ENCODE measurements at places on chromosomes 3 and 15.
A peak's percentile ranks its signal among the peaks of the same experiment; 100 is the strongest.

- DNase-seq, result no peak
Measured at GRCh38 chr3:58095603-58096138, 87.4 kb downstream of the FLNB start.

GRCh38 chr15:75840659-75841058, 2.6 kb upstream of the UBE2Q2 start:
- no peak for DNase-seq

DNA sequence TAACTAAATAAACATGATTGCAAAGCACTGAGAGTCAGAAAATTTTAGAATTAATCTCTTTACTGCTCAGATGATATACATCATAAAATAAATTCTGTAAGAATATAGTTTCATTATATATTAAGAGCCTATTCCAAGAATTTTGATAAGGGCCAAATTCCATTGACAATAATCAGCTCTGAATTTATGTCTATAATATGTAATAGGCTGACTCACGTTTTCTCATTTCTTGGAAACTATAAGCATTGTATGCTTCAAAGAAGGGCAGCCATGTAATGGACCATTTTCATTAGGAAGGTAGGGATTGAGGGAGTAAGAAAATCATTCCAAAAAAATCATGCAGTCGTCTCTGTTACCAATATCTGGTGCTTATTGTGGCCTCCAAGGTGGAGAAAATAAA, 315.9 kb downstream of the ZIC4 start:
- DNase-seq, result no peak

GRCh38 chr3:184334470-184335158, 2.8 kb upstream of the FAM131A start:
- no peak for DNase-seq

DNA sequence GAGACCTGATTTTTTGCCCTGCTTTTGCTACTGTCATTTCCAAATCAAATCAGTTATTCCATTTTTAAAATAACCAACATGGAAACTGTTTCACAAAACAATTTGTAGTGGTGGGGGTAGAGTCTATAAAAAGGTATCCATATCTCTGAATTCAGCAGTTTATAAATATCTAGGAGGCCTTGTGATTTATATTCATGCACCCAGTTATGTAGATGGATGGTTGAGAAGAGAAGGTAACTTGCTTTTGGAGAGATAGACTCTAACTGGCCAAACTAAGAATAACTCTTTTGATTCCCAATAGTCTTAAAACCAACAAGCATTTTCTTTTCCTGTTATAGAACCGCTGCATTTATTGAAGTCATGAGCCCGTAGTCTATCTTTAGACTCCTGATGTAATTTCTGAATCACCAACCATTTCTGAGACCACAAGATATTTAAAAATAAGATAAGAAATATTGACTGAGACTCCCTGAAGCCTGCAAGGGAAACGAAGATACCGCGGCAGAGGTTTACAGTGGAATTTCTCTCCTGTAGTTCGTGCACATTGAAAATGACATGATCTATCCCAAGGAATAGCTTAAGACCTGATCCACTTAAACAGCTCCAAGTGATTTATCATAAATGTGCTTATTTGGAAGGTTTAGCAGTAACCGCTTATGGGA, 68.5 kb downstream of the SAMMSON start:
- no peak for DNase-seq

DNA sequence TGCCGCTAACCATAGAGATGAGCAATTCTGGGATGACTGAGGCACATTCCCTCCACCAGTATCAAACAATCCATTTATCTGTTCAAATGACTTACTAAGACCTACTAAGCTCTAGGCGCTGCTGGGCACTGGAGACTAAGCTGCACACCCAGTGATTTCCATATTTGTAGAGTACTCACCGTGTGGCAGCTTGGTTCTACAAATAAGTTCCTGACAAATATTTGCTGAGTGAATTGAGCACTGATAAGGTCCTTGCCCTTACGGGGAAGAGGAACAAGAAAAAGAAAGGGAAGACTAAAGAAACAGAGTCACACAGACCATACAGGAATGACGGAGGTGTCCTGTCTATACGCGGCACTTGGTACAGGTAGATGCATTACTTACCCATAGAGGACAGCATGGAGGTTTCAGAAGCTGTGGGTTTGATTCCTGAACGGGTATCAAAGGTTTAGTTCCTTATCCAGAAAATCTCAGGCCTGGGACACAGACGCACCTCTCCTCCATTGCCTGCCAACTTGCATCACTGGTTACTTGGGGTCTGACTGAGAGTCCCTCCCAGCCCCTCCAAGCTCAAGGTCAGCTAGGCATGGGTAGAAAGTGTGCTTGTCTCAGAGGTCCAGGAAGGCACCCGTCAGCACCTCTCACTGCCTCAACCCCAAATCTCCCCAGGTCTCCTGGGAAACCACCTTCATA, 298.6 kb upstream of the LYSMD4 start:
- no peak for DNase-seq

GRCh38 chr15:39552556-39552955, 28.3 kb upstream of the THBS1 start:
- no peak for DNase-seq

GRCh38 chr3:49656541-49657112, 17.5 kb upstream of the APEH start:
- DNase-seq, result no peak

GRCh38 chr3:149481056-149481455, 6.6 kb downstream of the TM4SF4 start:
- no peak for DNase-seq

DNA sequence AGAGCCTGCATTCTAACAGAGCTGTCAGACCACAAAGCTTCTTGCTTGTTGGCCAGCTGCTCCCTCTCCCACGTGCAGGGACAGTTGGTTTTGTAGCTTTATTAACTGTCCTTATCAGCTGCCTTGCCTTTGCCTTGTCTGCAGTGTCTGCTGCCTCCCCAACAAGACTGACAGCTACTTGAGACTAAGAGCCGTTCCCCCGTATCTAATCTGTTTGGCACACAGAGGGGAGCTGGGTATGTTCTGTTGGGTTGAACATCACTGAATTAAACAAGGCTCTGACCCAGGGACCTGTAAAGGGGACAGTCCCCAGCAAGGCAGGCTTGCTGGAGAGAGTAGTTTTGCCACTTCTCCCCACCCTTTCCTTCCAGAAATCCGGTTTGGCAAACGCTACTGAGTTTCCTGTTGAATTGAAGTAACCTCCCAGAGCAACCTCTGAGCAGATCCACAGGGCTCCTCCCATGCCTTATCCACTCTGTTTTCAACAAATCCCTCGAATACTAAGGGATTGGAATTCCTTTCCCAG, 116.1 kb downstream of the ANP32A start:
- DNase-seq, result peak; percentile 12

DNA sequence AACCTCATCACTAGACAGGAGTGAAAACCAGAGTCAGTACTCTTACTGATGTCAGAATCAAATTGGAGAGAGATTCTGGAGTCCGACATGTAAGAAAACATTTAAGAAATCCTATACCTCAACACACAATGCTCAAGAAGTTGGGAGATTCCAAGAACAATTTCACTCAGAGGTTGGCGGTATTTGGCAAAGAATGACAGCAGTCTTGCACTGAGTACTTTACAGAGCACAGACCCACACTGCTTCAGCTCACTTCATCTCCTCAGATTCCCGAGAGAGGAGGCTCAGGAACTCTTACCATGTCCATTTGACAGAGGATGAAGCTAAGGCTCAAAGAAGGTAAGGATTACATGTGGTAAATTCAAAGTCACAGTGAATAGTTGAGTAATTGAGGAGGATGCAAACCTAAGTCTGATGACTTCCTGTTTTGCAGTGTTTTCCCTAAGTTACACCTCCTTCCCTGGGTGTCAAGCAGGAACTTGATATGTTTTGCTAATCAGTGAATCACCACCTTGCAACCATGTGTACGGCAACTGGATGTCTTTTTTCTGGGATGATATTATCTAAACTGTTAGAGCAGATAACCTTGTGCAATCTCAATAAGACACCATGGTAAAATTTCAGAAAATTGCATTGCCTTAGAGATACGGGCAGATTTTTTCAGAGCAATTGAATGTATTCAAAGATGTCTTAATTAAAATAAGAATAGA, 61.3 kb upstream of the MME start:
- DNase-seq, result no peak

GRCh38 chr15:64162478-64162868, 349 bp downstream of the PPIB start:
- no peak for DNase-seq

DNA sequence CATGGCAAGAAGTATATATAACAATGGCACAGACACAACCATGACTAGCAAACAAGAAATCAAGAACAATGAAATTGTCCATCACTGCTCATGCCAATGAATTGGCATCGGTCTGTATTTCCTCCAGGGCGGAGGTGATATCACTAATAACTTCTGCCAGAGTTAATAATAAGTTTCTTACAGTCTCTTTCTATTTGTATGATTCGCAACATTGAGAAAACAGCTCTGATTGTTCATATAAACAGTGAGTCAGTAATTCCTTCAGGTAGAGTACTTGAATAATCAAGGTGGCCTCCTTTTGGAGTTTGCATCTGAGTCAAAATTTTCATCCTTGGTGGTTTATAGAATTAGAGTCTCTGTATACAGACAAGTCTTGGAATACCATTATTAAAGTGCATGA, 8.3 kb upstream of the SPICE1 start:
- no peak for DNase-seq

- DNase-seq, result no peak
Measured at GRCh38 chr3:108475220-108475782, 35.1 kb downstream of the MYH15 start.

DNA sequence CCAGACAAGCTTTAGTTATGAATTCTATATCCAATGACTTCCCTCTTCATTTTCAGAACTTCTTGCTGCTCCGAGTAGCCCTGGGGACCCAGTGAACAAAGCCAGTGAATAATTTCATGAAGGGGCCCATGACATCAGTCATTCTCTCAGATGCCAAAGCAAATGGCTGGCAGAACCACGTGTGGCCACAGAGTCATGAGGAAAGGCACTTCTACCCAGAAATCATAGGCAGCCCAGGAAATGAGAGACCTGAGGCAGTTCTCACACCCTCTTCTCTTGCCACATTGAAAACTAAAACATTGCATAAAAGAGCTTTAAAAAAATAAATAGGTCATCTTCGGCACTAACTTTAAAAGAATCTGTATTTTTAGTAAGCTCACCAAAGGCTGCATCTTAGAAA, 4.3 kb upstream of the UACA start:
- no peak for DNase-seq

- DNase-seq, result no peak
Measured at GRCh38 chr3:185151101-185151963, 1.5 kb downstream of the C3orf70 start.

- DNase-seq, result no peak
Measured at GRCh38 chr15:87602371-87602770, 654.2 kb downstream of the NTRK3 start.

GRCh38 chr3:107598926-107599771, 76.4 kb downstream of the BBX start:
- DNase-seq, result peak; percentile 9

- peak; percentile 11 for DNase-seq
Measured at GRCh38 chr3:172673210-172673679, 37.6 kb downstream of the NCEH1 start.

DNA sequence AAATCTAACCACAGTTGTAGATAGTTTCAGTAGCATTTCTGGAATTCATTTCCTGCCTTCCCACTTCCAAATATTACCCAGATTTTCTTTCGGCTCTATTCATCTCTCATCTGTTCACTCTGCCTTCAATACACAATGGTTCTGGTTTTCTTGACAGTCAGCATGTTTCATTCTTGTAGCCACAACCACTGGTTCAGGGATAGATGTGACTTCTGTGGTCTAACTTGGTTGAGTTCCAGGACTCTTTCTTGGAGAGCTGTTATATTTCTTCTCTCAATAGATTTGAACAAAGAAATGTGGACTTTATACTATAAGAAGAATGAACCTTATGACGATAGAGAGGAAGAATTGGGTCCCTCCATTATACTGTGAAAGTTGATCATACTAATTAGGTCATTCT, 228.8 kb downstream of the NSUN3 start:
- DNase-seq, result no peak

GRCh38 chr3:77489216-77489615, 449.3 kb downstream of the ROBO2 start:
- DNase-seq, result no peak

GRCh38 chr3:53592862-53593261, 98.5 kb downstream of the CACNA1D start:
- no peak for DNase-seq

- peak; percentile 50 for DNase-seq
Measured at GRCh38 chr3:186930143-186930640, at the start of gene ST6GAL1. Gene ST6GAL1 (plus strand): TSS chr3:186930526. CDS start chr3:187042704, 112,178 bp downstream.

DNA sequence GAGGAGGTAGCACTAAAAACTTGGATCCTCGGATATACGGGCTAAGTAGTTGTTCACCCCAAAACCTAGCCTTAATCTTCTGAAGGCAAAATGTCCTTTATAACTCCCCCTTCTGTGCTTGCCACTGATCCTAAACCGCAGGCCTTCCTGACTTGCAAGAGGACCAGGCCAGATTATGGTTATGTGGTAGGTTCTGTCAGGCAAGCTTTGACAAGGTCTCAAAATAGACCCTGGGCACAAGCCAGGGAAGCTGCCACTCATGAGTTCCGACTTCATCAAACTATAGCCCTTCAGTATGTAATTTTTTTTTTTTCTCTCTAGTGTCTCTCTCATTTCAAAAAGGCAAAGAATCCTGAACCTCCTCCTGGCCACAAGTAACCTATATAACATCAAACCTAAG, 3.2 kb downstream of the LRRFIP2 start:
- DNase-seq, result peak; percentile 60

DNA sequence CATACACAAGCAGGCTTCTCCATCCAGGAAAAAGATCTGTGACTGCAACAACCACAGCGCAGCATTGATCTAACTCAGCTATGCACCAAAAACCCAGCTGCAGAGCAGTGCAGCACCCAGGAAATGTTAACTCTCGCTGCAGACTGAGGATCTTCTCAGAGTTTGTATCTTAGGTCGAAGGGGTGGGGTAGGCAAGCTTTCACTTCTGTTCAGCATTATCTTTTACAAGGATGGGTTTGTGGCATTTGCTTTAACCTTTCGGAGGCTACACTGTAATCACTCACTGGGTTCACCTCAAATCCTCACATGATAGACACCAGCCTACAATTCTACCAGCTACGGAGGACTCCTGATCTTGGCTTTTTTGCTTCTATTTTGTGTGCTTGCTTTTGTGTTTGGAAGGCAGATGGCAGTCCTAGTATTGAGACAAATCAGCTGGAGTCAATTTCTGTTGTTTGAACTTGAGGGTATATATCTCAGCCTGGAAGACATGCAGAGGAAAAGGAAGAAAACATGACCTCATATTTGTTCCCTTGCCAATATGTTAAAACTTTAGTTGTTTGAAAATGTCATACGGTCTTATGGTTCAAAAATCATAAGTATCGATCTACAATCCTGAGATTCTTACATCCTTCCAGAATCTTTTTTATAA, 25.2 kb downstream of the LRRK1 start:
- no peak for DNase-seq

DNA sequence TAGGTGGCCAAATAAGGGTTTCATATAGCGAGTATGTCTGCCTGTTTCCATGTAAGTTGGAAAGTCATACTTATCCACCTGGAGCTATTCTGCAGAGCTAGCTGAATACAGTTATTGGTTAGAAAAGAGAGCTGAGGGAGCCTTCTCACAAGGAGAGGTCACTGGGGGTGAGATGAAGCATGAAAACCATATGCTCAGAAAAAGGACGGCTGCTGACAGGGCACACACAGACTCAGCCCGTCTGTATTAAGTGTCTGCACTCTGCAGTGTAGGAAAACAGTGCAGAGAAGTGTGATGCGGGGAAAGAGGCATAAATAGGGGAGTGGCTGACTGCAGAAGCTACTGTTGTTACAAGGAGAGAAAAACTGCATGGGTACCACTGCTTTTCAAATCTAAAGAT, 58.2 kb downstream of the C3orf70 start:
- DNase-seq, result no peak
